Stimulated activated CD4-positive, alpha-beta T cell treated with anti-CD3 and anti-CD28 coated beads, Interleukin-2, amount 100 ng/mL, for 4 hours (primary cell): ENCODE measurements at places on chromosomes 12 and 14.

DNA sequence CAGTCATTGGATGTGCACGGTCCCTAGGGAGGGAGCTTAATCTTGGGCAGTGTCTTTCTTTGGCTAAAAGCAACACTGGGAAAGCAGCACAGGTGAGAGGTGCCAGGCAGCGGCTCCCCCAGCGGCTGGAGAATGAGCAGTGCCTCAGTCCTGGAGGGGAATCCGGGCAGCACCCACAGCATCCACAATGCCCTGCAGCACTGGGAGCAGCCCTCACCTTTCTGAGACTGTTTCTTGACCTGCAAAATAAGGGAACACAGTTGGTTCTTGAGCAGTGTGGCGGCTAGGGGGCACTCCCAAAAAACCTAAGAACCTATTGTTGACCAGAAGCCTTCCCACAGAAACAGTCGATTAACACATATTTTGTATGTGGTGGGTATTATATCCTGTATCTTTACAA is 75.8 kb downstream of the SINHCAF start:
- no peak for DNase-seq

DNA sequence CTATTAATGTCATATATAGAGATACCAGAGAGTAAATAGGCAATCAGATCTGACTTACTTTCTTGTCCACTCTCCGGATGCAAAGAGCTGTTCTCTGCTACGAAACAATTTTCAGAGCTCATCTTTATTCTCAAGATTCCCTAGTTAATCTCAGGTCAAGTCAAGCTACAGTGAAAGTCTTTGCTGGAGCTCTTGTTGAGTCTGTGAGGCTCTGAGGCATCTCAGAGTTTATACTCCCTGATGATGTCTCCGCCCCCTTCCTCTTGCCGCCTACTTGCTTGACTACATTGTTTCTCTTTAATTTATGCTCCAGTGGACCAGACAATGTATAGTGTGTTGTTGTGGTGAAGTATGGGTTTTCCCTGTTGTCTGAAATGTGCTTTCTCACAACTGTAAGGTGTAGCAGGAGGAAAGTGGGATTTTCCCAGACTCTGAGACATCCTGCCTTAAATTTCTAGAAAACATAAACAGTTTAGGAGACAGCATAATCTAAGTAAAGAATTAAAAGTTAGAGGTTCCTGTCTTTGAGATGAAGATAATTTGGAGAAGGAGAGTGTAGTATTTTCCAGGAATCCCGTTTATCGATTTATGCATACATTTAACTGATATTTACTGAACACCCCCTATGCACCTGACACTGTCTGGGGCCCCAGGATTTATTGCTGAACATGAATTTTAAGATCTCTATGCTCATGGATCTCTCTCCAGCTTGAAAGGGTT is at the start of gene CD69:
TSS of gene CD69 (minus strand) at position 203 of the 720 bp plus-strand sequence. CDS start at position 122, 81 bp downstream.
- peak; percentile 79 for DNase-seq

DNA sequence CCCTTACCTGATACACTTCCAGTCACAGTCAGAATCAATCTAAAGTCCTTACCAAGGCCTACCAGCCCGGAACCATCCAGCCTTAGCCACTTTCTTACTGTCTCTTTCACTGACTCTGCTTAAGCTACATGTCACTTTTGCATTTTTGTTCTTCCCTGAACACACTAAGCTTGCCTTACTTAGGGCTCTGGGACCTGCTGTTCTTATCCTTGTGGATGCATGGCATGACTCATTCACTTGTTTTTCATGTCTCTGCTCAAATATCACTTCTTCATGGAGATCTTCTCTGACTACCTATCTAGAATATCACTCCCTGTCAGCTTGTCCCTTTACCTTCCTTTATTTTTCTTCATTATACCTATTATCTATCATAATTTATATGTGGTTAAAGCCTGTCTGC is 65.6 kb upstream of the ZDHHC17 start:
- DNase-seq = no peak

GRCh38 chr12:113276946-113277500 is 55.8 kb downstream of the TPCN1 start:
- no peak for DNase-seq

GRCh38 chr12:943051-943450 is 6.4 kb downstream of the RAD52 start:
- no peak for DNase-seq

DNA sequence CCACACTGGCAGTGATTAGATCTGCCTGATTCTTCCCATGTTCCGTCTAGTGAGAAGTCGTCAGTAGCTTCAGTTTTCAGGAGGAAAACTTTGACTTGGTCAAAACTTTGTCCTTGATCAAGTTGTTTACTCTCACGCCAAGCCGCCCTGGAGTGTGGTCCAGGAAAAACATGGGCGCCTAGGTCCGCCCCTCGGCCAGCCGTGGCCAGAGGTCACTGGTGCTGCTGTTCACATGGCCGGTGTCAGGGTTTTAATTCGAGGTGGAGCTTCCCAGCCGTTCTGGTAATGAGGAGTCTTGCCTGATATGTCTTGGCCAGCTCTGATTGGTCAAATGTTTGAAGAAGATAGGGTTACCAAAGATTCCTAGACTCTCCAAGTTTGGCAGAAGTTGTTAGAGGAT is 71.5 kb downstream of the PPP2R5C start:
- DNase-seq = no peak

GRCh38 chr12:19155981-19156734 is 26.6 kb downstream of the PLEKHA5 start:
- no peak for DNase-seq

DNA sequence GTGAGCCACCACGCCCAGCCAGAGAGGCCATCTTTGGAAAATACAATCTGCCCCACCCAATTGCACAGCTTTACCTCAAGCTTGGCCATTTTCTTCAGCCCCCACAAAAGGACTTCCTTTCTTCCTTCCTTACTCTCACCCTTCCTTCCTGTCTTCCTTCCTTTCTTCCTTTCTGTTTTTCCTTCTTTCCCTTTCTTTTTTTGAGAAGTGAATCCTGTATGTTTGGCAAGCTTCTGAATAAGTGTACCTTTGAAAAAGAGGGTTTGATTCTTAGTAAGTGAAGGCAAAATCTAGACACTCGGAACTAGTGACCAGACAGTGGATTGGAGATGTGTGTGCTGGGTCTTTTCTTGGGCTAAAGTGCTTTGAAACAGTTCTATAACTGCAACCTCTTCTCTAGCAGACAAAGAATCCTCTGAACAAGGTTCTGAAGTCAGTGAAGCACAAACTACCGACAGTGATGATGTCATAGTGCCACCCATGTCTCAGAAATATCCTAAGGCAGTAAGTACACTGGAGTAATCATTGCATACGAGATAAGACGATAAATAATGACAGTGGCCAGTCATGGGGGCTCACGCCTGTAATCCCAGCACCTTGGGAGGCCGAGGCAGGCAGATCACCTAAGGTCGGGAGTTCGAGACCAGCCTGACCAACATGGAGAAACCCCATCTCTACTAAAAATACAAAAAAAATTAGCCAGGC is 49.5 kb downstream of the SUPT16H start:
- no peak for DNase-seq

DNA sequence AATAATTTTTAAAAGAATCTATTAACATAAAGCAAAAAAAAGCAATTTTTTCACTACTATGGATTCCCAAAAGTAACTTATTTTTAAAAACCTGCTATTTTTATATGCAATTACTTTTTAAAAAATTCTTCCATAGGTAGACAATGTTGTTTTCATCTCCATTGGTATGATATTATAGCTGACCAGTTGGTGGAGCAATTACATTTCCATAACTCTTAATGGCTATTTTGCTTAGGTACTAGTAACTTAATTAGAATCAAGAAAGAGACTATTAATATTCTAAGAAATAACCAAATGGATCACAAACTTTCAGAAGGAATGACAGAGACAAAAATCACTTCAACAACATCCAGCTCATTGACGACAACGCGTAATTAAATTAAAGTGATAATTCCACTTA is 64.7 kb upstream of the PTCSC3 start:
- no peak for DNase-seq

DNA sequence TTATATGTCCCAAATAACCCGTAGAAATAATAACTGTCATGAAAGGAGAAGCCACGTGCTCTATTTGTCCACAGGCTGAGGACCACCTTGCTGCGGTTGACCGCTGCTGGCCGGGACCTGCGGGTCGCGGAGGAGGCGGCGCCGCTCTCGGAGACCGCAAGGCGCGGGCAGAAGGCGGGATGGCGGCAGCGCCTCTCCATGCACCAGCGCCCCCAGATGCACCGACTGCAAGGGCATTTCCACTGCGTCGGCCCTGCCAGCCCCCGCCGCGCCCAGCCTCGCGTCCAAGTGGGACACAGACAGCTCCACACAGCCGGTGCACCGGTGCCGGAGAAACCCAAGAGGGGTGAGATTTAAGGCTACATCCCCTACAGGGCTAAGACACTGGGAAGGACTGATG is 21.0 kb downstream of the RPGRIP1 start:
- DNase-seq = peak; percentile 5

- DNase-seq = no peak
Observed at GRCh38 chr14:74619672-74620131, 7.7 kb upstream of the LTBP2 start.

GRCh38 chr12:58242796-58243630 is 301.6 kb downstream of the ATP23 start:
- no peak for DNase-seq

DNA sequence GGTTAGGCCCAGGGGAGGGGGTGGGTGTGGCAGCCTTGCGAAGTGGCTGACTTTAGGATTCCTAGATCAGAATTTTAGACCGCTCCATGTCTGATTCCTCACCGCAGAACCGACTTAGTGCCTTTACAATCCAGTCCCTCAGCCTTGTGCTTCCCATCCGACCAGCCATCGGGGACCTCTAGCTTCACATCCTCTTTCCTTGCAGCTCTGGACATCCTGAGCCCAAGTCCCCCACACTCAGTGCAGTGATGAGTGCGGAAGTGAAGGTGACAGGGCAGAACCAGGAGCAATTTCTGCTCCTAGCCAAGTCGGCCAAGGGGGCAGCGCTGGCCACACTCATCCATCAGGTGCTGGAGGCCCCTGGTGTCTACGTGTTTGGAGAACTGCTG is 557 bp downstream of the COPS7A start:
- no peak for DNase-seq

DNA sequence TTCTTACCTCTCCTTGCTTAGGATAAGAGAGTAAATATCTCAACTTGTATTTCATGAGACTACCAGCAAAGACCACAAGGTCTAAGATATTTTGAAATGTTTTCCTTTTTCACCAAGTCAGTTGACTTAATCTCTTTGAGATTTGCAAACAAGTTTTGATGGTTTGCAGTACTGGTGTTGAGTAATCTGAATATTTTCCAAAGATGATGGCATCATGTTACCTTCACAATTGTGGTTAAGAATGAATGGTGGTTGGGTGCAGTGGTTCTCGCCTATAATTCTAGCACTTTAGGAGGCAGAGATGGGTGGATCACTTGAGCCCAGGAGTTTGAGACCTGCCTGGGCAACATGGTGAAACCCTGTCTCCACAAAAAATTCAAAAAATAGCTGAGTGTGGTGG is 225.7 kb downstream of the TMTC2 start:
- DNase-seq = no peak

- DNase-seq = no peak
Observed at GRCh38 chr14:104343690-104344640, 205.6 kb downstream of the KIF26A start.

GRCh38 chr12:15882118-15882971 is at the start of gene STRAP:
TSS of gene STRAP (plus strand) at chr12:15882387. CDS start at chr12:15882708, 321 bp downstream.
- DNase-seq = peak; percentile 93

DNA sequence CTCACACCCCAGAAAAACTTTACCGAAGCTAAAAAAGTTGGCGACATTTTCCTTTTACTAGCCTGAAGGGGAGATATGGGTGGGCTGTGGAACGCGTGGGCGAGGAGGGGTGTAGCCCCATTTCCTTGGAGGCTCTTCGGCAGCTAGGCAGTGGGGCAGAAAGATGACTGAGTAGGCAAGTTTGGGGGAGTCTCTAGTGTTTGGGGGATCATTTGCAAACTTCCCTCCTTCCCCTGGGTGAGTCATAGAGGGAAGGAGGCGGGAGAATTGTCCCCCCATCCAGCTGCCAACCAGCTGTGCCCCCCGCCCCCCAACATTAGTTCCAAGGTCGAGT is 2.3 kb downstream of the GLI1 start:
- DNase-seq = no peak

DNA sequence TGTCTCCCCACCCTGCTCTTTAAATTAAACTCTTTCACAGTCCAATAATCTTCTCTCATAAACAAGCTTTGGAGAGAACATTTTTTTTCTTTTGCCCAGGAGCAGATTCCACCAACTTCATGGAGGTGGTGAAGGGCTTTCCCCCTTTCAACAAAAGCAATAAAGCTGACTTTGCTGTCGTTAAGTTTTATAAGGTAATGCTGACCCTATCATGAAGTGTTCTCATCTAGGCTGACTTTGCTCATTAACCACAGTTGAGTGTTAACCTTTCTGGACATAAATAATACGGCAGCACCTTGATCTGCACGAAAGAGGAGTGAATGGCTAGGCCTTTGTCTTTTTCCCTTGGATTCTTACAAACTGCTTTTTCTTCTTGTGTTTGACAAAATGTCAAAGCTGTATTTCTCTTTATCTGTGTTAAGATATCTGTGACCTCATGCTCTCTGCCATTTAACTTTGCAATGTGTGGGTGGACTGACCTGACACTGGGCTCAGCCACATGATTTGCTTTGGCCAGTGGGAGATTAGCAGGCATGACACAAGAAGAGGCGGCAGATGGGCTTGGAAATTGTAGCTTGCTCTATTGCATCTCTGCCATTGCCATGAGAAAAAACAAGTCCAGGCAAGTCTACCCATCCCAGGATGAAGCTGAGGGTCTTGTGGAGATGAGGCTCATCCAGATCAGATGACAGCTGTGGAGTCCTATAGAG is 470.9 kb upstream of the CCDC196 start:
- no peak for DNase-seq

DNA sequence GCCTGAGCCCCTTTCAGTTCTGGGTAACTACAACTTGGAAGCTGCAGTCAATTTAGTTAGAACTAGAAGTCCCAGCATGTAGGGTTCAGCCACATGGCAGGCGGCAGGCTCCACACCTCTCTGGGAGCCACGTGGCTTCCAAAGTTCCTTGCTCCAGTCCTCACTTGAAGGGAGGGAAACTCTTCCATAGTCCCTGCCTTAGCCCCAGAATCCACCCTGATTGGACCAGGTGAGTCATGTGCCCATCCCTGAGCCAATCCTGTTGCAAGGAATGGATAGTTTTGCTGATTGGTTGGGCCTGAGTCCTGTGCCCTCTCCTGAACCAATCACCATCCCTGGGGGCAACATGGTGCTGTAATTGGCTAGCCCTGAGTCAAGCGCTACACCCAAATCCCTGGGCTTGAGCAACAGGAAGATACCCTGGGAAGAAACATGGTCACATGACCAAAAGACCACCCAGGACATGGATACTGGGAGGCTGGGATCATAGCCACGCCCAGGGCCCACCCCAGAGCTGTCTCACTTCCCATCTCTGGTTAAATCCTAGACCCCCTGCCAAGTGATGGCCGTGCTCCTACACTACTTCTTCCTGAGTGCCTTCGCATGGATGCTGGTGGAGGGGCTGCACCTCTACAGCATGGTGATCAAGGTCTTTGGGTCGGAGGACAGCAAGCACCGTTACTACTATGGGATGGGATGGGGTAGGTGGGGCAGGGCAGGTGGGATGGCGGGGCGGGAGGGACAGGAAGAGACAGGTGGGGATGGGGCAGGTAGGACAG is 154.7 kb downstream of the ADGRD1 start:
- DNase-seq = no peak

- DNase-seq = no peak
Observed at GRCh38 chr12:19462406-19462805, 23.1 kb downstream of the AEBP2 start.
